ENCODE measurements at places on chromosomes 5 and 9. TPM values are rescaled to one million over a fixed set of nuclear protein-coding genes. Genes with fewer than 3 reads are reported as not detected.

The PCDHB5 gene
- polyA plus RNA-seq = 9.5 TPM

The FGD3 gene
- polyA plus RNA-seq = 7.7 TPM

The ANKRD31 gene
- polyA plus RNA-seq = 0.43 TPM

The DMRT3 gene
- polyA plus RNA-seq = 2.2 TPM

Data from renal pelvis (tissue), 12 donors.